ENCODE measurements at places on chromosomes 1 and 21. TPM values are rescaled to one million over a fixed set of nuclear protein-coding genes. Genes with fewer than 3 reads are reported as not detected.

The GBP4 gene
- 4.6 TPM for total RNA-seq

The HES5 gene
- total RNA-seq, result 0.20 TPM

The MAP1LC3C gene
- 1.2 TPM for total RNA-seq

The SPOCD1 gene
- 1.8 TPM for total RNA-seq

The MTARC1 gene
- 13.2 TPM for total RNA-seq

The FAM72D gene
- 0.52 TPM for total RNA-seq

The STK40 gene
- total RNA-seq, result 61.2 TPM

The LAD1 gene
- total RNA-seq, result 272 TPM

The IGSF8 gene
- 81.7 TPM for total RNA-seq

The THEMIS2 gene
- total RNA-seq, result 18.3 TPM

The VCAM1 gene
- total RNA-seq, result 9.7 TPM

The TLCD4 gene
- 24.4 TPM for total RNA-seq

The GPR157 gene
- 8.3 TPM for total RNA-seq

All from mucosa of gallbladder (tissue), 1 donor.